ENCODE measurements at places on chromosomes 4 and X.

- DNase-seq: no peak
These were observed 10.1 kb downstream of the SH3D19 start for GRCh38 chr4:151315212-151315886.

DNA sequence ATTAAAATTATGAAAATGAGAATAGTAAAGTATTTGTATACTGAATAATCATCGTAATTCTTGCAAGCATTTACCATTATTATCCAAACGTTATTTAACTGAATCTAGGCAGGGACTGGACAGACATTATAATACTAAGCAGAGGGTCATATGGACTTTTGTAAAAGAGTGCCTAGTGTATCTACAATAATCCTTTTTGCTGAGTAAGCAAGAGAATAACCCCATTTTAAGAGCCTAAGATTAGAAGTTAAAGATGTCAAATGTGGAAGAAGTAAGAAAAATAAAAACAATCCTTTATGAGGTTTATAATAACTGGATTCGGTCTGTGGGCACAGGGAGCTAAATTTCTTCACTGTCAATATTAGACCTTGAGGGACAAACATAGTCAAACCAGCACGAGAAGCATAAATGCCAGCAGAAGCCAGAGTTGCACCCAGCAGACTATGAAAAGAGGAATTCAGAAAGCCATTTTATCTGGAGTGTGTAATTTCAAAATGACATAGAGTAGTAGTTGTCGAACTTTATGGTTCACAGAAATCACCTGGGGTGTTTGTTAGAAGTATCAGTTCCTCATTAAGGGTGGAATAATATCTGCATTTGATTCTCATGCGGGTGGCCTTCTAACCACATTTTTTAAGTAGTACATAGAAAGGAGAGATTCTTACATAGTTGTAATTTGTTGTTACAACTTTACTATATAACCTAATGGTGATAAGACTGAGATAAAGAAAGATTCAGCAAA lies 39.7 kb upstream of the DCLK2 start:
- DNase-seq: no peak

- no peak for DNase-seq
These were observed 34.1 kb upstream of the ZNF81 start for GRCh38 chrX:47802589-47802988.

DNA sequence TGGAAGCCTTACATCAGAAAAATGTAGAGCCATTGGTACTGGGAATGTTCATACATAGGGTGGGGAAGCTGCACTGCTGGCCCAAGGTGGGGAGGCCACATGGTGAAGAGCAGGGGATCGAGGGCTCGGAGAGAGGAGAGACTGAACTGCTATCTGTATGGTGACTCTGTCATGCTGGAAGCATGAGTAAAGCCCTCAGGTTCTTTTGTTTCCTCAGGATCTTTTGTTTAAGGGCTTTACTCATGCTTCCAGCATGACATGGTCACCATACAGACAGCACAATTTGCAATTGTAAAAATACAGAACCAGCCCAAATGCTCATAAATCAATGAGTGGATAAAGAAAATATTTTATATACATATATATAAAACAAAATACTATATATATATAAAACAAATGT lies 78.4 kb downstream of the KLF8 start:
- no peak for DNase-seq

DNA sequence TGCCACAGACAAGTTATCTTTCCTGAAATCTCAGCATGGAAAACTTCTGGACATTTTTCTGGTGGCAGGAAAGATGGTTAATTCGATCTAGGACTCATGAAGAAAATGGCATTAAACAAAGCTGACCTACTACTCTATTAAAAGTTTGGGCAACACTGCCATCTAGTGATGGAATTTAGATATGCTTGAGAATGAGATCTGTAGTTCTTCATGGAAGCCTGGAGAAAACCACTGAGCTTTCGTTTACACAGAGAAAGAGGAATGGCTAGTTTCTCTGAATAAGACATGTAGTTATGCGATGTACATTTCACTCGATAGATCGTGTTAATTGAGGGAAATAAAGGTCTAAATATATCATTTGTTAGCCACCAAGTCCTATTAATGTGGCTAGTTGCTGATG lies 51.7 kb upstream of the CHRDL1 start:
- DNase-seq: no peak

GRCh38 chrX:37599729-37600128 lies 28.3 kb downstream of the LANCL3 start:
- no peak for DNase-seq

DNA sequence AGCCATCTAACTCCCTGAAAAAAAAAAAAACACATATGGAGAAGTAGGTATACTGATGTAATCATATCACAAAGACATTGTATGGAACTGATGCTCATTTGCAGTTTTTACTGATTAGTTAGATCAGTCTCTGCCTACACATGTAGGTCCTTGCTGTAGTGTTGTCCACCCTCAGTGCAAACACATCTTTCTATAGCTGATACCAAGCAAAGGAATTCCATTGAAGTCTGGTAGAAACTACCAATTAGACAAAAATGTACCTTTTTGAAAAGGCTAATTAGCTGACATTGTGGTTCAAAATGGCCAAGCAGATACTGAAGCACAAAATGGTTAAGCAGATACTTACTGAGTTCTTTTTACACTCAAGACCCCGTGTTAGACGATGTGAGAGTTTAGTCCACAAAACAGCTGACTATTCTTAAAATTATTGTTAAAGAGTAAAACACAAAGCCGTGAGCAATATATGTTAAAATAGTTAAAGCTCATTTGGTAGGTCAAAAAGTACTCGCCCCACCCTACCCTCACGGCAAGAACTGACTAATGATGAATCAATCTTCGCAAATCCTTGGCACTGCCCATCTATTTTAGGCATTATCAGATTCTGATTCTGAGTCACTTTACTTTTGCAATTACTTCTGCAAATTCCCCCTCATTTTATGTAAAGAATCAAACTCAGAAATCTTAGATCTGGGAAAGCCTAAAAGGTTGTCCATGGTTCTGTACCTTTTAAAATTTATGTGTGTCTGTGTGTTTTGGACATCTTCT lies 40.4 kb downstream of the COL4A6 start:
- no peak for DNase-seq

GRCh38 chrX:5829469-5829868 lies 399.2 kb downstream of the NLGN4X start:
- DNase-seq: no peak

DNA sequence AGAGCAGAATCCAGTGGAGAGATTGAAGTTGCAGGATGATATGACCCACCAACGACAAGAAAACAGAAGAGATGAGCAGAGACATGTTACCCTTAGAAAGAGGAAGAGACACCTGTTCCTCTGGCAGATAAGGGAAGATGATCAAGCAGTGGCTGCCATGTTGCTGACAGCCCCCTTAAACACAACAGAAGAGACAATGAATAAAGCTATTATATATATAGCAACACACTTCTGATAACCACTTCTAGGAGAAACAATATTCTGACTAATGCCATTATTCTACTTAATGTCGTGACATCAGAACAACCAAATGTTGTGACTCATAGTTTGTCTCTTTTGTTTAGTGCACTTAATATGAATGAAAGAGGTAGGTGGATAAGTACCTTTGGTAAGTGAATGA lies 44.9 kb downstream of the SH3RF1 start:
- DNase-seq: no peak

DNA sequence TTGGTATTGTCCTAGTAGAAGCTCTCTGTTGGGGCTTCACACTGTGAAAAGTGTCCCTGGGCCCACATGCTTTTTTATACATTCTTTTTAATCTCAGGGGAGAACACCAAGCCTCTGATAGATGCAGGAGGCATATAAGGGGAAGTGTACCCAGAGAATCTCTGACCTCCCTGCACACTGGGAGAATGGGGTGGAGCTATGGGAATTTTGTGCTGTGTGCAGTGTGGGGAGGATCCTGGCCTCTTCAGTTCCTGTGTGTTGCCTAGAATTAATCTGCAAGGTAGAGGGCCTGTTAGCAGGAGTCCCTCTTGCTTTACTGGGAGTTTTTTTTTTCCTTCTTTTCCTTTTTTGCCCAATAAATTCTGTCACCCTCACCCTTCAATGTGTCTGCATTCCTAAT lies 49.2 kb upstream of the SPIN4 start:
- DNase-seq: no peak

- no peak for DNase-seq
These were observed 437.6 kb upstream of the AGA start for GRCh38 chr4:177879851-177880250.

DNA sequence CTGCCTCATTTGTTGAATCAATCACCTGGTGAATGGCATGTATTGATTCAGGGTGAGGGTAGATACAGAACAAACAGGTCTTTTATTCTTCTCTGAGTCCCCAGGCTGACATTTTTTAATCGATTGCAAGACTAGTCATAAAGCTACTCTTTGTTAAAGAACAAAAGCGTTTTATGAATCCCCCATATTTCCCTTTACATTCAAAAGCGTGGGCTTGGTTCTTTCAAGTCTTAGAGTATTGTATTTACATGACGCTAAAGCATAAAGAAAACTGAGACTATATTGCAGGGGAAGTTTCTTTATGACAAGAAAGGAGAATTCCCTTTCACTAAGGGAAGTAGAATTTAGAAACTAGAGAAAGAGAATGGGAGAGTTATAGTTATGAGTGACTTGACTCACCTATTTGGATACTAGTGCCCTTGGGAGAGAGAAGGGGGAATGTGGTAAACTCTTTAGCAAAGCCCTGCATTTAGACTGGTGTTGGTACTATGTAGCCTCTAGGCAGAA lies 69.3 kb upstream of the PDE5A start:
- DNase-seq: no peak

GRCh38 chrX:38697461-38697860 lies 103.8 kb upstream of the MID1IP1 start:
- DNase-seq: no peak

Data from stimulated activated CD8-positive, alpha-beta memory T cell treated with anti-CD3 and anti-CD28 coated beads, Interleukin-4, amount 100 ng/mL, for 4 hours (primary cell).